Type B pancreatic cell (in vitro differentiated cells): ENCODE measurements at places on chromosomes 6 and 20.

GRCh38 chr6:25478973-25479372, 173.0 kb upstream of the SCGN start:
- no peak for DNase-seq

GRCh38 chr6:80449726-80450125, 343.3 kb downstream of the BCKDHB start:
- DNase-seq: no peak

DNA sequence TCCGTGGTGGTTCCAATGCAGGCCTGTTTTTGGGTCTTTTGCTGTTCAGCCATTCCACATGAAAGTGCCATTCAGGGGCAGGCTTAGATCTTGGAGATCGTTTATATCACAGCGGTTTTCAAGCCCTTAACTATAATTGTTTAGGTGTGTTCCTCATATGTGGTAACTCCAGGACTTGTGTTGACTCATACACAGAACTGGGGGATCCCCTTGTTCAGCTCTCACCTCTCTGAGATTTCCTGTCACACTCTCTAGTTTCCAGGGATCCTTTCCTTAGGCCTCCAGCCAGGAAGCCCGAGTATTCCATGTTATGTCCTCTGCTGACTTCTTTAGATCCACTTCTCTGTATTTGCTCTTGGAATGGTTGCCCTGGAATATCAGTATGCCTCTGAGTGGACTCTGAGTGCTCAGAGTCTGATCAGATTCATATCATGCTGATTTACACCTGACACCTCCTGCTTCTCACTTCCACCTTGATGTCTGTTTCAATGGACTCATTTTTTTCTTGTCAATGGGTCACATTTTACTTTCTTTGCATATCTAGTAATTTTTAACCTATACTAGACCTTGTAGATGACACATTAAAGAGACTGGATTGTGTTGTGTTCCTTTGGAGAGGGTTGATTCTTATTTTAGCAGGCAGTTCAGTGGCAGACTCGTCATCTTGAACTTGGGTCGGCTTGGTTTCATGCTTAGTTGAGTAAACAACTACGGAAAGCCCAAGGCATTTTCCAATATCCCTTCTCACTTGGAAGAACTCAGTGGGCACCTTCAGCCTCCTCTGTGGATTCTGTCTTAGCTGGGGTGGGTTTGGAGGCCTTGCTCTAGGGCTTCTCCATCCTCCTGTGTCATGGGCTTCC, 13.1 kb downstream of the NTSR1 start:
- DNase-seq: no peak

GRCh38 chr6:159172091-159172491, 2.9 kb downstream of the FNDC1 start:
- DNase-seq: no peak

DNA sequence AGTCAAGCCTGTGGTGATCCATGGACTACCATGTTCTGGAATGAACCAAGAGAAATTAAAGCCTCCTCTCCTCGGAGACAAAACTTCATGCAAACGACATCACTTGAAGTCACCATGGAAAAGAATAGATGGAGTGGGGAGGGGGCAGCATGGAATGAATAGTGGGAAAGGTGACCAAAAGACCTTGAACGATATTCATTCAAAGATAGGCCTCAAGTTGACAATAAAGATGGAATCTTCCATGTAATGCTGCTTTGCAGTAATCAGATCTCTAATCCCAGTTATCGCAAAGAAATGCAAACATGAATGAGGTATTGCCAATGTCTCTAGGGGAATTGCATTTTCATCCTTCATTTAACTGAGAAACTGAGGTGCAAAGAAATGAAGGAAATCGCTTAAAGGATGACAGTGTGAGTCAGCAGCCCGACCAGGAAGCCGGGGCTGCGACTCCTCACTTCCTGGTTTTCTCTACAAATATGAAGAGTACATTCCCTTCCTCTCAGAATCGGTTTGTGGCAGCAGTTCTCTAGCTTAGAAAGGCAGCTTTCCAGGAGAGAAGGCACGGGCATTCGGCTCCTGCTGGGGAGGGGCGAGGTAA, 65.6 kb upstream of the RREB1 start:
- no peak for DNase-seq

DNA sequence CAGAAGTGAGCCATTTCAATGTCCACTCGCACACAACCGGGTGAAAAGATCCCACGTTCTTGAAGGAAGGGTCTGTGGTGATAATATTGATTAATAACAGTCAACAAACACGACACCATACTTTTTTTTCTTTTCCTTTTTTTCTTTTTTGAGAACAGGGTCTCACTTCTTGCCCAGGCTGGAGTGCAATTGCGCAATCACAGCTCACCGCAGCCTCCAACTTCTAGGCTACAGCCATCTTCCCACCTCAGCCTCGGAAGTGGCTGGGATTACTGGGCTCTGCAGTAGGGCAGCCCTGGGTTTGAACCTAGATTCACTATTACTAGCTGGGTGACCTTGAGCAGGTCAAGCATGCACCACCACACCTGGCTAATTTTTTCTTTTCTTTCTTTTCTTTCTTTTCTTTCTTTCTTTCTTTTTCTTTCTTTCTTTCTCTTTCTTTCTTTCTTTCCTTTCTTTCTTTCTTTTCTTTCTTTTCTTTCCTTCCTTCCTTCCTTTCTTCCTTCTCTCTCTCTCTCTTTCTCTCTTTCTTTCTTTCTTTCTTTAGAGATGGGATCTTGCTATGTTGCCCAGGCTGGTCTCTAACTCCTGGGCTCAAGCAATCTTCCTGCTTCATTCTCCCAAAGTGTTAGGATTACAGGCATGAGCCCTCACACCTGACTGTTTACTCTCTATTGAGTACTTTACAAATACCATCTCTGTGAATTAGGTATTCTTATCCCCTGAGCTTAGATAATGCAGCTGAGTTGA, 123.9 kb downstream of the SNX5 start:
- DNase-seq: no peak

DNA sequence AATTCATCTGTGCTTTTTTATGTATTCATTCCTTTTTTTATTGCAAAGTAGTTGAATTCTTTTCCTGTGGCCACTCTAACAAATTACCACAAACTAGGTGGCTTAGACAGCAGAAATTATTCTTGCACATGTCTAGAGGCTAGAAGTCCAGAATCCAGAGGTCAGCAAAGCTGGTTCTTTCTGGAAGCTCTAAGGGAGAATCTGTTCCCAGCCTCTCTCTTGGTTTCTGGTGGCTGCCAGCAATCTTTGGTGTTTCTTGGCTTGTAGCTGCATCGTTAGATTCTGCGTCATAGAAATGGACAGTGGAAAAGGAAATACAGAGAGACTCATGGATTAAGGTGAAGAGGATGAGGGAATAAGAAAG, 39.3 kb downstream of the GSTA2 start:
- no peak for DNase-seq

GRCh38 chr6:32120573-32121059, 7.4 kb downstream of the ATF6B start:
- no peak for DNase-seq

DNA sequence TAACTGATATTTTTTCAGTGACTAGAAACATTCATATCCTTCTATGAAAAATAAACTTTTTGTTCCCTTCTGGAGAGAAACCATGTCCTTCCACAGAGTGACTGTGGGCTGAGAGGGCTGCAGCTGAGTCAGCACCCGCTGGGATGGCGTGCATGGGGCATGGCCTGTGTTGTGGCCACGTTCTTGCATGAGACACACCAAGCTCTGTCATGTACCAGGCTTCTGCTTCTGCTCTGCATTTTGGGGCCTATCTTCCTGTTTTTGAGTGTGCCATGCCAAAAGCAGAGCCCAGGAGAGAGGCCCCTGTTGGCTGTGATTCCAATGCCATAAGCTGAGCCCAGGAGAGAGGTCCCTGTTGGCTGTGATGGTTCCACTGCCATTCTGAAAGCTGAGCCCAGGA, 10.8 kb downstream of the APMAP start:
- peak; percentile 29 for DNase-seq

GRCh38 chr6:20606831-20607230, 72.6 kb downstream of the CDKAL1 start:
- DNase-seq: no peak

DNA sequence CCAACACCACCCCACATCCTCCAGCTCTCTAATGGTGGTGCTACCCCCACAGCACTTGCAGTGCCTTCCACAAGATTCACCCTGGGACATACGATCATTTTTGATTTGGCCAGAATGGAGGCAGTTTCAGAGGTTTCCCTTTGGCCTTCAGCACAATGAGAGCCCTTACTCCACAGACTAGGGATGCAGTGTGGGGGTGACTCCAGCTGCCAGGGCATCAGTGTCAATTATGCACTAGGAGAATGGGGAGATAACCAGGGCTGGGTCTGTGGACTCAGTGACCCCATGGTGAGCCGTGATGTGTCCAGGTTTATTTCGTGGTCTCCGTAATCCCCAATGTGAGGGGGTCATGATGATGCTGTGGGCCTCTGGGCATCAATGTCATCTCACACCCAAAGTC, 31.5 kb upstream of the MICB start:
- no peak for DNase-seq

DNA sequence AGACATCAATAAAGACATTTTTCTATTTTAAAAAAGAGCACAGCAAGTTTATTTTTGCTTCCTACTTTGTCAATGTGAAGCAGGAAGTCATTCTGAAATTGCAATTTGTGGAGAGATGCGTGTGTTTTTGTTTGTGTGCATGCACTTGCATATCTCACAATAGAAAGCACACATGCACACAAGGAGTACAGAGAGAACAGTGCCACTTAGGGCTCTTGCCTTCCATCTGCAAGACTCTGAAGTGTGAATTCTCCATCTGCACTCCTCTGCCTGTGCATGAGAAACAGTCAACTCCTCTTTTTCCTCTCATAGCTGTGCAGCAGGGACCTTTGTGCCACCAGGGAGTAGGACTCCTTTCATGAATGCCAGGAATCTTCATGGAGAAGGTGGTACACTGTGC, 316.3 kb upstream of the CNR1 start:
- no peak for DNase-seq

- DNase-seq: no peak
These were observed 16.8 kb upstream of the CDH22 start for GRCh38 chr20:46324960-46325703.

DNA sequence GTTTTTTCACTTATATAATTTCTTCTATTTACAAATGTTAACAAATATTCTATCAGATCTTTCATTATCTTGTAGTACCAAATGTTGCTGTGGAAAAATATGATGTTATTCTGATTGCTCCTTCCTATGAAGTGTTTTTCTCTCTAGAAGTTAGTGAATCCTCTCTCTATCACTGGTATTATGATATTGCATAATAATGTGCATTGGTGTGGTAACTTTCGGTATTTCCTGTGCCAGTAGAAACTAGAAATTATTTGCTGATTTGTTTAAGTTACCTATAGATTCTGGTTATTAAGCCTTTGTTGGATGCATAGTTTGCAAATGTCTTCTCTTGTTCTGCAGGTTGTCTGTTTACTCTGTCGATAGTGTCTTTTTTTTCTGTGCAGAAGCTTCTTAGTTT, 342.5 kb downstream of the CENPW start:
- DNase-seq: no peak

- DNase-seq: no peak
These were observed 75.1 kb upstream of the SYNJ2 start for GRCh38 chr6:157906537-157907061.

GRCh38 chr6:6806844-6807518, 218.5 kb downstream of the LY86 start:
- DNase-seq: no peak

GRCh38 chr6:148996815-148997214, 250.0 kb downstream of the UST start:
- no peak for DNase-seq

DNA sequence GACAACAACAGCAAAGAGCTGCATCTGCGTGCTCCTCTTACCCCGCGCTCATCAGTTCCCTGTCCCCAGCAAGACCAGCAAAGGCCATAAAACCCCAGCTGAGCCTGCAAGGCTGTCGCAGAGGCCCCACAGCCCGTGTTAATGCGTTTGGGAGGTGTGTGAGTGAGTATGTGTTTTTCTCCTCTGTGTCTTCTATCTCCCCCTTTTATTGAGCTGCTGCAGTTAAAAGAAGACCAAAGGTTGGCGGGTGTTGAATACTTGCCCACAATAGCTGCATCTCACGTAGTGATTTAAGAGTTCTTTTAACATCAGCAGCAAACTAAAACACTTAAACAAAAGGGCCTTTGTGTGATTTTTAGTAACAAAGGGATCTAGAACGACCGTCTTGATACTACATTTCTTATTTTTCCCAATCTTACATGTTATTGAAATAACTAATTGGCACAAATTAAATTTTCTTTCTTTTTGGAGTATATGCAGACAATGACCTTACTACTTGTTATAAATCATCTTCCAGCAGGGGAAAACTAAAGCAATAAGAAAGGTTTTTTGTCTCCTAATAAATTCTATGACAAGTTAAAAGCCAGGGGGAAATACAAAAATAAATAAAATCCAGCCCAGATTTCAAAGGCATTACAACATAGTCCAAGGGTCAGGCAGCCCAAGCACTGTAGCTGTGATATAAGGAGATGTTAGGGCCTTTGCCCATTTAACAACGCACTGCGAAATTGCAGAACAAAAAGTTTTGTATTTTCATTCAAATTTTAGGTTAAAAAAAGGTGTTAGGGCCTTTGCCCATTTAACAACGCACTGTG, 27.2 kb upstream of the CNKSR3 start:
- DNase-seq: no peak

- DNase-seq: no peak
These were observed 5.4 kb downstream of the AAR2 start for GRCh38 chr20:36241678-36242077.

DNA sequence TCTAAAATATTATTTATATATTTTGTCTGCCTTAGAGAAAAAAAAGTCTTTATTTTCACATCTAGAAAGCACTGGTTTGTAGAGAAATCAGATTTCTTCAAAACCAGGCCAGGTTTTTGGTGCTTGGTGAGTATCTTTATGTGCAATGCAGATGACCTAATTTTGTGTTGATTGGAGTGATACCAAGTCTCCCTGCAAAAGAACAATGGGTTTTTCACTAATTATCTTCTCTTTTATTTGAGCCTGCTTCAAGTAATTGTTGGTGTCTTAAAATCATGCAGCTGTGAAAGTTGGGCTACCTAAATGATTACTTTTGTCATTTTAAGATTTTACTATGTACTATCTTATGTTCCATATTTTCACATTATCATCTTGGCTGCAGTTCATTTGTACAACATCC, 874.7 kb downstream of the TFAP2A start:
- no peak for DNase-seq

- DNase-seq: no peak
These were observed 6.7 kb downstream of the MAK start for GRCh38 chr6:10831609-10832008.

GRCh38 chr6:113488812-113489685, 368.1 kb upstream of the MARCKS start:
- DNase-seq: no peak

- DNase-seq: no peak
These were observed 32.8 kb downstream of the PCMT1 start for GRCh38 chr6:149782337-149782736.

DNA sequence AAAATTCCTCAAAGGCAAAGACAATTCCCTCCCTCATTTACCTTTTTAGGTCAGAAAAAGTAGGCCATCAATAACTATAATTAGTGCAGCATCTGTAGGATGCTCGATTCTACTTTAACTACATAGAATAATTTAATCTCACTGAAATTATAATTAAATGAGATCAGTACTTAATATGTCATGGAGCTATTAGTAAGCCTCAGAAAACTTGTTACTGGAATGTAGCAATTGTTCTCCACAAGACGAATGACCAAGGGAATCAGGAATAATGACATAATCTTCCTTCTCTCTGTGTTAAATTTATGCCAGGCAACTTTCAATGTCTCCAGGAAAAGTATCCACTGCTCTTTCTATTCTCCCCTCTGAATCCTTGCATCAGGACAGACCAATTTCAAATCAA, 34.1 kb downstream of the SESN1 start:
- DNase-seq: no peak
